ENCODE measurements at places on chromosomes 1 and 21.

DNA sequence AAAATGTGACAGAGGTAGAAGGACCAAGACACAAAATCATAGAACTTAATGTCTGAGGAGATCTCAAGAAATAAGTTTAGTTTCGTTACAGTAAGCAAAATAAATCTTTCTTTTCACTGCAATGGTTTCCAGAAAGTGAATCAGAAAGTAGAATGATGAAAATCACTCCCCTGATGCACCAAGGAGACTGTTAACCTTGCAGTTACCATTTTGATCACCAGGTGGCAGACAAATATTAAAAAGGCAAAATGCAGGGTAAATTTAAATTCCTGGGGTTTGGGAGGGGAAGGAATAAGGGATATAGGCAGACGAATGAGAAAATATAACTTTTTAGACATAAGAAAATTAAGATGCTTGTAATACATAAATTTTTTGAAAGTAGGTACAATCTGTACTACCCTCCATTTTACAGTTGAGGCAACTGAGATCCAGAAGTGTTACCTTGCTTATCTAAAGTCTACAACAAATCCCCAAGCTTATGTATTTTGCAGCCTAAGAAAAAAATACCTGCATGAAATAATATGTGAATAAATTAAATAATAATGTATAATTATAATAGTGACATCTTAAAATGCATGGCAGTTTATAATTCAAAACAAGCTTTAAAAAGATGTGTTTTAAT, 253.2 kb downstream of the CRB1 start:
- DNase-seq = no peak

- DNase-seq = no peak
Measured at GRCh38 chr1:226491093-226491850, 57.3 kb upstream of the STUM start.

GRCh38 chr21:31576428-31576827, 83.1 kb upstream of the SOD1 start:
- no peak for DNase-seq

DNA sequence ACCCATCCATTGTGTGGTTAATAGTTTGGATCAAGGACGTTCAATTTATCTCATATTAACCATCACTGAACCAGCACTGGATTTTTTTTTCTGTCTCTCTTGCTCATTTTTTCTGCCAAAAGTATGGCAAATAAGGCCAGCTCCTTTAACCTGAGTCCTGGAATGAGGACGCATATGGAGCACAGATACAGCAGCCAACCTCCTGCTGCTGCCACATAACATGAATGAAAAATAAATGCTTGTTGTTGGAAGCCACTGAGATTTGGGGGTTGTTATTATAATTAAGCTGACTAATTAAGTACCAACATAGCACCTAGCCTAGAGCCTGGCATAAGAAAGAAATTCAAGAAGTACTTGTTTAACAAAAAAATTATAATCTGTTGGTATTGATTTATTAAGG, 335.3 kb upstream of the DUSP10 start:
- DNase-seq = no peak

- DNase-seq = no peak
Measured at GRCh38 chr1:53145942-53146708, 3.7 kb upstream of the SLC1A7 start.

GRCh38 chr1:59486615-59487014, 189.7 kb downstream of the FGGY start:
- no peak for DNase-seq

DNA sequence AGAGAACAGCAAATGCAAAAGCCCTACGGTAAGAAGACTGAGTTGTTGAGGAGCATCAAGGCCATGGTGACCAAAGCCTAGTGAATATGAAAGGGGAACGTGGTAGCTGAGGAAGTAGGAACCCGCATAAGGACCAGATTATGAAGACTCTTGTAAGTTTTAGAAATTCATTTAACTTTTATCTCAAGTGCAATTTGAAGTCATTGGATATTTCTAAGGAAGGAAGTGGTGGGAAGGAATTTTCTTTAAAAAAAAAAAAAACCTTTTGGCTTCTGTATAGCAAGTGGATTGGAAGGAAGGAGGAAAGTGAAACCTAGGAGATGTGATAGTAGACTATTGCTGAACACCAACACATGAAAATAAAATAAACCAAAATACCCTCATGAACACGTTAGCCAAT, 119.0 kb downstream of the TNFSF18 start:
- no peak for DNase-seq

- peak; percentile 78 for DNase-seq
Measured at GRCh38 chr1:8439015-8439702, 121.2 kb downstream of the SLC45A1 start.

- no peak for DNase-seq
Measured at GRCh38 chr1:65174585-65174984, 26.6 kb downstream of the AK4 start.

GRCh38 chr1:185404907-185405568, 88.0 kb upstream of the IVNS1ABP start:
- no peak for DNase-seq

GRCh38 chr1:175070818-175071217, 3.2 kb downstream of the TNN start:
- no peak for DNase-seq

DNA sequence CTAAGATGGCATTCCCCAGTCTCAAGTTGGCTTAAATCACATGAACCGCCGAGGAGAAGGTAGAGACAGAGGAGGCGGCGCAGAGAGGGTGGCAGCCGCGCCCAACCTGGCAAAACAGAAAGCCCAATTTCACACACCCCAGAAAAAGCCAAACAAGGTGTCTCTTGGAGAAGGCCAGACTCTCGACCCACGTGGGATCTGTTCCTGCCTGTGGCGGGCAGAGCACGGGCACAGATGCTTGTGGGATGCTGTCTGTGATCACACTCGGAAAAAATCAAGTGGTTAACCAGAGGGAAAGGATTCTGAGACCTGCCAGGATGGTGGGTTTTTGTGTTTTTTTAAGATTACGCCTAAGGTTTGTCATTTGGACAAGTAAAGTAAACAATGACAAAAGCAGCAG, 80.7 kb downstream of the MRPL37 start:
- DNase-seq = no peak

GRCh38 chr1:207191776-207192175, 87.7 kb downstream of the C4BPA start:
- DNase-seq = no peak

GRCh38 chr1:85502625-85503083, 37.7 kb upstream of the DDAH1 start:
- DNase-seq = no peak

GRCh38 chr1:118985640-118986554, 2.2 kb downstream of the TBX15 start:
- no peak for DNase-seq

- DNase-seq = no peak
Measured at GRCh38 chr1:165903672-165904071, 76.3 kb downstream of the UCK2 start.

GRCh38 chr1:165597883-165598675, 33.0 kb upstream of the MGST3 start:
- peak; percentile 99 for DNase-seq

- peak; percentile 54 for DNase-seq
Measured at GRCh38 chr1:207077470-207078377, 10.9 kb upstream of the C4BPB start.

DNA sequence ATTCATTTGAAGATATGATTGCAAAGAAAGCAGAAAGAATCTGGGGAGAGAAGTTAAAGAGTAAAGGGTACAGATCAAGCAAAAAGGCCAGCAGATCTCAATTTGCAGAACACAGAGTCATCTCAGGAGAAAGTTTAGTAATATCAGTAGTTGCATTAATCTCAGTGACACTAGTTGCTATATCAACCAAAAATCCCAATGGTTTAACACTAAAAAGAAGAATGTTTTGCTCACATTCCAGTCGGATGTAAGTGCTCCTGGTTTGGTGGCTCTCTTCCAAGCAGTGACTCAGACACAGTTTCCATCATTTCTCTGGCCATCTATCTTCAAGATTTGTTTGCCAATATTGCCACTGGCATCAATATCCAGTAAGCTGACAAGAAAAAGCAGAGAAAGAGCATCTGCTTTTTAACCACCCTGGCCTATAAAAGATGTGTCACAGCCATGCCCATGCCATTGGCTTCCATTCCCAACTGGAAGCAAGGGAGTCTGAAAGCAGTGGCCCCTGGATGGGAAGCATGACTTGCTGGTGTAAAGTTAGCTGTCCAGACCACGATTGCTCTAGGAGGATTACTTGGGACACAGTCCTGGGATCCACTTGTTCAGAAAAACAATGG, 45.5 kb upstream of the AIM2 start:
- DNase-seq = no peak

DNA sequence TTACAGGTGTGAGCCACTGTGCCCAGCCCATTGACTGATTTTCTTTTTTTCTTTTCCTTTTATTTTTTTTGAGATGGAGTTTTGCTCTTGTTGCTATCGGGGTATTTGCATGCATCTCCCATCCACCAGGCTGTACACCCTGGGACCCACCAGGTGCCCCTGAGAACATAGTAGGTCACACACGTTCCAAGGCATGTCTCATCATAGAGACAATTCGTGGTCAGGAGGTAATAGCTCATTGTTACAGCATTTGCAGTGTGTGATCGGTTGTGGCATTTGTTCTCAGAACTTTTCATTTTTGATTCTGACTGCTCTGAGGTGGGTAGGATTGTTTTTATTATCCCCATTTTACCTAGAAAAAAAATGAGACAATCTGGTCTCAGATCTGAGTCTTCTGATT, 29.6 kb downstream of the BCL9 start:
- no peak for DNase-seq

DNA sequence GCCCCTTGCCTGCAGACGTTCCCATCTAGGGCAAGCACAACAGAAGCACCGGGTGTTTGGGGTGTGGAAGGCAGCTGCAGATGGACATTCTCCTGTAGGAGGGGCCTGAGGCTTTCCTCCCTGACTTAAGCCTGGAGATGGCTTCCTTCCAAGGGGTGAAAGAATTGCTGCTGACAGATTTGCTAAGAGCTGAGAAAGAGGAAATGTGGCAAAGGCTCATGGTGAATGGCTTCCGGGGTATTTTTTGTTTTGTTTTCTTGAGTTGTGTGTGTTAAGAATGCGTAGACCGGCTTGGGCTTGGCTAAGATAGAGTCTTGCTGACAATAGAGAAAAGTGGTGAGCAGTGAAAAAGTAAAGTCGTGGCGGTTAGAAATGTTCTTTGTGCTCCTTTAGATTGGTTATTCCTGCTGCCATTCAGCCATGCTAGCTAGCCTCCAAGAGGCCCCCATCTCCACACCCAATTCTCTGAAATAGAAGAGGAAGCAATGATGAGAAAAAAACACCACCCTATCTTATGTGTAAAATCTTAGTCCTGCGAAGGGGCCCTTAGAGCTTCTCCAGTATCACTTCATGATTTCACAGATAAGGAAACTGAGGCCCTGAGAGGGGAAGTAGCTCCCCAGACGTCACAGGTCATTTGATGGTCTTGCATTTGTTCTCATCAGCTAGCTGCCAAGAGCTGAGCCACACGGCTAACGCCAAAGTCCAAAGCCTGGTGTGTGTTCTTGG, 36.9 kb downstream of the EIF2D start:
- no peak for DNase-seq

GRCh38 chr1:207156826-207157225, 52.8 kb downstream of the C4BPA start:
- DNase-seq = no peak

GRCh38 chr1:7373251-7373650, 397.8 kb upstream of the VAMP3 start:
- DNase-seq = no peak

GRCh38 chr21:45155910-45156309, 81.5 kb downstream of the ADARB1 start:
- DNase-seq = no peak

DNA sequence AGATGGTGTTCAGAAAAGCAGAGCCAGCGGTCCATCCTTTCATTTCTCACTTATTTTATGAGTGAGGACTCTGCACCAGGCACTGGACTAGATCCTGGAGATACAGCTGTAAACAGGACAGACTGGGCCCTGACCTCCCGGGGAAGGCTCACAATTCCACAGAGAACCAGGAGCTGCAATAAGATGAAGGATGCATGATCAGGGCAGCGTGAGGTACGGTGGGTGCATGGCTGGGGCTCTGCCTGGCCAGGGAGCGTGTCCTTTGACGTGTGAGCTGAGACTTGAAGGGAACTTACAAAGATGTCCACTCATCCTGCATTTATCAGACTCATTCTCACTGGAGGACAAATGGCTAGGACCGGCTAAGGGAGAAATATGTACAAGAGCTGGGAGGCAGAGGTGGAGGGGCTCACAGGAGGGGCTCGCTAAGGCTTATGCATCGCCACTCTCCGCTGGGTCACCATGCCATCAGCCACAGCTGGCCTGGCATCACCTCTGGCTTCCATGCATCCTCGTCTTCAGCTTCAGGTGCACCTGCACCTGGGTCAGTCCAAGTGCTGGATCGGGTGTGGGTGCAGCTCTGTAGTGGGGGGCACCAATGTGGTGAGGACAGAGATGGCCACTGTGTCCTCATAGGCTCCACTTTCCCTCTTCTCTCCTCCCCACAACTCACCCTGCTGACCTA, 213.9 kb downstream of the TOMM20 start:
- DNase-seq = no peak

DNA sequence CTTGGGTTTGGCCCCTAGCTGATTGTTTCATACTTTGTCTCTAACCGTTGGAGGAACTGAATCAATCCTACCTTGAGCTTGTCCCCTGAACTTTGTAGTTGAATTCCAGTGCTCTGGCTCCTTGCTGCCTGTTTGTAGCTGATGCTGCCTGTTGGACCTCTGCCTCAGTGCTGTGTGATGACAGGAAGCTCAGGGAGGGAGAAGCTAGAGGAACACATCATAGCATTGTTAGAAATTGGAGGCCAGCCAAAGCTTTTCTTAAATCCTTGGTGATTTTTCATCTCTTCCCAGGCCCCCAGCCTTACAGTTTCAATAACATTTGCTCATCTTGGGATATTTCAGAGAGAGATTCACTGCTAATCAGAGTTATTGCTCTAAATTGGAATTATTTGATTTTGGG, 34.0 kb downstream of the MACF1 start:
- peak; percentile 66 for DNase-seq

DNA sequence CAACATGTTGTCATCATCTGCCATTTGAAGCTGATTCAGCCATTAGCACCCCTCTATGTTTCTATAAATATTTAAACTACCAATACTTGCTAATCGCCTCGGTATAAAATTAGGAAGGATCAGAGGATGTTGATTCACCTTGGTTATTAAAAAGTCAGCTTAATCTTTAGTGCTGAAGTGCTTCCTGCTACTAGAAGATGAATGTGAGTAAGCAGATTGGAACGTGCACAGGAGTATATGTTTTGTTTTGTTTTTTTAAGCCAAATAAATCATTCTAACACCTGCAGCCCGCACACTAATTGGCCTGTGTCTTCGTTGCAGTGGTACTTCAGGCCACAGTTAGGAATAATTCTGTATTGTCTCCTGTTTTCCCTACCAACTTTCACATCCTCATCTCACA, 485.7 kb downstream of the AJAP1 start:
- DNase-seq = no peak

- no peak for DNase-seq
Measured at GRCh38 chr1:246875041-246876026, 56.4 kb downstream of the AHCTF1 start.
